ENCODE measurements at places on chromosomes 4 and X. TPM values are rescaled to one million over a fixed set of nuclear protein-coding genes. Genes with fewer than 3 reads are reported as not detected.

- DNase-seq: no peak
Observed at GRCh38 chr4:121706595-121707021, 9.8 kb upstream of the ANXA5 start.

DNA sequence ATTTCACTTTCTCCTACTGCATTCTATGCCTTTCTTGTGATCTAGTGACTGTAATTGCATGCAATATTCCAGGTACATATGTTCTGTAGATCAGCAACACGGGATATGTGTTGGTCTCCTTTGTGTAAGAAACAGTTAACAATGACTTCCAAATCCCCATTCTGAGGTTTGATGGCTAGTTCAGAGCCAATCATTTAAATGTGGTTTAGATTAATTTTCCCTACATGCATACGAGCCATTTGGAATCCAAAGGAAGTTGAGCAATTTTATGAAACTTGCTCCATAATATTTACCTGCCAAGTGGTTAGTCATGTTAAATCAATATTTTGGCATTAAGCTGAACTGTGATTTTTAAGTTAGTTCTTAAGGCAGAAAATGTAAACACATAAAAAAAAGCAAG, 172.8 kb upstream of the DCAF12L2 start:
- DNase-seq: no peak

- DNase-seq: no peak
Observed at GRCh38 chr4:24607334-24607733, 23.0 kb upstream of the DHX15 start.

DNA sequence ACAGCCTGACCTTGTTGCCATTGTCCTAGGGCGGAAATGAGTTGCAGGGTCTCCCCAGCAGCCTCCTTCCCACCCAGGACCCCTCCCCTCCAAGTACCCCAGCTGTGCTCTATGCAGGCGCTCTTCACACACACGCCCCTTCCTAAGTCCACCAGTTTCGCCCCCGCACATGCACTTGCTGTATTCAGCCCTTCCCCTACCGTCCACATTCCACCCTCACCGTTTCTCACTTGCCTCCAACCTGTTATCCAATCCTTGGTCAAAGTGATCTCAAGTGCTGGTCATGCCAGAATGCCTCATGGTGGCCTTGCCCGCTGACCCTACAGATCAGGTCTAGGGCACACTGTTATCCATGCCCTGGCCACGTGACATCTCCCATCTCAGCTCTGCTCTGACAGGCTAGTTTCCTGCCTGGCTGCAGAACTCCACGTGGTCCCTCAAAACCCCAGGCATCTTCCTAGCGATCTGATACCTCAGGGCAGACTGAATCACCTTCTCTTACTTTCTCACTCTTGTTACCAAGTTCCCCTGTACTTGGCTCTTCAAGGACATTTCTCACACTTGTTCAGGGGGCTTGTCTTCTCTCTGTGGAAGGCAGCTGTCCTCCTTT, 39.7 kb downstream of the NSG1 start:
- DNase-seq: no peak

The MAGEA6 gene
- 0.35 TPM for total RNA-seq

The ZIC3 gene
- total RNA-seq: 72.9 TPM
